ENCODE measurements at places on chromosomes 2 and 18.

DNA sequence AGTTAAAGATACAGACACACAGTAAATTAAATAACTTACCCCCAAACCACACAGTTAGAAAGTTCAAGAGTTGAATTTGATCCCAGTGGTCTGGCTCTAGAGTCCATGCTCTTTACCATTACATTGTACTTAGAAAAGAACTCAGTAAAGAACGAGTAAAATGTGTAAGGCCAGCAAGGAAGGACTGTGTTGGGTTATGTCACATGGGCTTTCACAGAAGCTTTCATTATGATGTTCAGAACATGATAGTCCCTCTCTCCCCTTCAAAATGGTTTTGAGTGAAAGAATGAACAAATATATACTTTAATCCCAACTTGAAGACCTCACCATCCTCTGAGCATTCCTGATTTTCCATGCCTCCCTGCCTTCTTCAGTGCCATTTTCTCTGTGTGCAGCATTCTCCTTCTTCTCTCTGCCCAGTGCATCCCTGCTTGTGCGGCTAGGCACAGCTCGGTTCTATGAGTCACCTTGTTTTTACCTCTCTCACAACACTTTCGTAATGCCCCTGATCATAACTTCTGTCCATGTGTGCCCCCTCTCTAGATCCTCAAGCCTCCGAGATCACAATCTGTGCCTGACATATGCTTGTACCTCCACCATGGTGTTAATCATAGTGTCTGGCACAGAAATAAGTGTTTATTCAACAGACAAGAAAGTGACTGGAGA lies 22.0 kb downstream of the RASGRP3 start:
- DNase-seq, result no peak

GRCh38 chr2:120935339-120936313 lies 200.0 kb downstream of the GLI2 start:
- DNase-seq, result no peak

- DNase-seq, result no peak
Observed at GRCh38 chr2:168716839-168717238, 85.6 kb upstream of the NOSTRIN start.

DNA sequence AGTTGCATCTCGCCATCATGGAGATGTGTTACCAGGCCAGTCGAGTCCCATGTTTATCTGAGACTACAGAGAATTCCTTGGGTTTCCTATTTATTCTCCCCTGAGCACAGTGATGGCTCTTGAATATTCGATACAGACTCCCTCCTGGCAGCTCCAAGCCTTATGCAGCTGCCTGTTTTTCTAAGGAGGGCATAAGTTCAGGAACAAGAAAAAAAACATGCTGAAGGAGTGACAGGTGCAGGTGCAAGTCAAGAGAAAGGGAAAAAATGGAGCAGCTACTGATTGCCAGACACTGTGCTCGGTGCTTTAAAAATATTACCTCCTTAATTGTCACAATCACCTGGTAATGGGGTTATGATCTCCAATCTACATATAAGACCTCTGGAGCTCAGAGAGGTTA lies 177.2 kb upstream of the DPP10 start:
- no peak for DNase-seq

DNA sequence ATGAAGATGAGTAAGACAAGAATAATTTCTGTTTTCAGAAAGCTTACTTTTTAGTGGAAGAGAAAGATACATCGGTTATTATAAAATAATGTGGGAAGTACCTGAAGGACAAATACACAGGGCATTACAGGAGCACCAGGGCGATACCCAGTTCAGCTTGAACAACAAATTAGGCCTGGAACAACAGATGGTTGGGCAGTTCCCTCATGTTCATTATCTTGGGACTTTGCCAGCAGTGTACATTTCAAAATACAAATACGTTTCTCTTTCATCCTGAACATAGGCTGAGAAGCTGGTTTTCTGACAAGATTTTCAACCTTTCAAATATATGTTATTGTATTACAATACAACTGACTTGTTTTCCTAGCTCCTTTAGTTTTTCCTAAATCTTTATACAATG lies 79.6 kb downstream of the TGIF1 start:
- DNase-seq, result no peak

DNA sequence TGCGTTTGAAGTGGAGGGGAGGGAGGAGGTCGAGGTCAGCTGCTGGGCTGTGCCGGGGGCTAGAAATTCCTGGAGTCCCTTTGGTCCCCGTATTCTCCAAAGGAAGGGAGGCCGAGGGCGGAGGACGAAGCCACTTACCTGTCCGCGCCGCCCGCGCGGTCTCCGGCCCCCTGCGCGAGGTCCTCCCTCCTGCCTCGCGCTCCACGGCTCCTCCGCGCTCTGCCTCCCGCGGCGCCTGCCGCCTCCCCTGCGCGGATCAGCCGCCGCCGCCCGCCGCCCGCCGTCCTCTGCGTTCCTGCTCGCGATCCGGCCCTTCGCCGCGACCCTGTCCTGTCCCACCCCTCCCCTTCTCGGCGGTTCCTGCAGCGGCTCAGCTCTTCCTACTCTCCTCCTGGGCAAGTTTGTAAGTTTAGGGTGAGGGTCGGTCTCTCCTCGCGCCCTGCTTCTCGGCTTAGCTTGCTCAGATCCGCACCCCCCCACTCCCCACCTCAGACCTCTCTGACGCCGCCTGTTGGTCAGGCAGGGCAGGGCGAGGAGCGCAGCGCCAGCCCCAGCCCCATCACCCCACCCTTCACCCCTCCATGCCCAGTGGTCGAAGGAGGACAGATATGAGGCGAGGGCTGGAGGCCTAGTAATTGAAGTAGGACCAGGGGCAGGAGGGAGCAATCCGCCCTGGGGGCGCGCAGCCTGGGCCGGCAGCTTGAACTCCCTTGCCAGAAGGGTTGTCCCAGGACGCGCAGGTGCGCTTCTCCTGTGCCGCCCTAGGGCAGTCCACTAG lies 9.7 kb upstream of the SKOR2 start:
- DNase-seq, result no peak

DNA sequence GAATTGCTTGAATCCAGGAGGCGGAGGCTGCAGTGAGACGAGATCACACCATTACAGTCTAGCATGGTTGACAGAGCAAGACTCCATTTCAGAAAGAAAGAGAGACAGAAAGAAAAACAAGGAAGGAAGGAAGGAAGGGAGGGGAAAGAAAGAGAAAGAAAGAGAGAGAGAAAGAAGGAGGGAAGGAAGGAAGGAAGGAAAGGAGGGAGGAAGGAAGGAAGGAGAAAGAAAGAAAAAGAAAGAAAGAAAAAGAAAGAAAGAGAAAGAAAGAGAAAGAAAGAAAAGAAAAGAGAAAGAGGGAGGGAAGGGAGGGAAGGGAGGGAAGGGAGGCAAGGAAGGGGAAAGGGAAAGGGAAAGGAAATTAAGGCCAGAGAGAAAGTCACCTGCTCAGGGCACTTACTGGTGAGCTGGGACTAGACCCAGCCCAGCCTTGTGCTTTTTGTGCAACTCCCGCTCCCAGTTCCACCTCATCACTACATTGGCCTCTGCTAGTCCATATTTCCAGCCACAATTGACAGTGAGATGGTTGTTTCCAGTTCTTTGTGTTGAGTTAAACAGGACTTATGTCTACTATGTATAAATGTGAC lies 35.7 kb downstream of the MOGAT1 start:
- DNase-seq, result no peak

- DNase-seq, result no peak
Observed at GRCh38 chr2:232321817-232322559, 56.6 kb upstream of the ALPP start.

DNA sequence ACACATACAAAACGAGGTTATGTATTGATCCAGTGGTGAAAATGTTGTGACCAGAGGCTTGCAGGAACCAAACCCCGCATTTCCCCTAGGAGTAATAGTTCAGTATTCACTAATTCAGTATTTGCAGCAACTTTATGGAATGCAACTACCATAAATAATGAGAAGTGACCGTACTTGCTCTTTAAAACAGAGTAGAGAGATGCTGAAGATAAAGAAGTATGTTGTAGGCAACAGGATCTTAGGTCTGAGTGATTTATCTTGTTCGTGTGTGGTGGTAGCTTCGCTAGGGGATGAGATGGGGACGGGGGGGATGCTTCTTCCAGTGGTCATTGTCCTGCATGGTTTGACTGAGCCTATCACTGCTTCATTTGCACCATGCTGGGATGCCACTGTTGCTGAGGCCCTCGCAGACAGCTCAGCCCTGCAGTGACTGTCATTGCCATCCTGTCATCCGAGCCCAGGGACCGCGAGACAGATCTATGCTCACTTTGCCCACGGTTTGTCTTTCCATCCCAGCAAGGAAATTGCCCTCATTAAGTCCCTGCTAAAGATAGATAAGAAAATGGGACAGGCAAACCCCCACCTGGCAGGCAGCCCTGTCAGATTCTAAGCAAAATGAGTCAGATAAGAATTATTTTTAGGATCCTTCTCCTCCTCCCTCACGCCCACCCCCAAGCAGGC lies 181.3 kb downstream of the CTIF start:
- DNase-seq, result no peak

DNA sequence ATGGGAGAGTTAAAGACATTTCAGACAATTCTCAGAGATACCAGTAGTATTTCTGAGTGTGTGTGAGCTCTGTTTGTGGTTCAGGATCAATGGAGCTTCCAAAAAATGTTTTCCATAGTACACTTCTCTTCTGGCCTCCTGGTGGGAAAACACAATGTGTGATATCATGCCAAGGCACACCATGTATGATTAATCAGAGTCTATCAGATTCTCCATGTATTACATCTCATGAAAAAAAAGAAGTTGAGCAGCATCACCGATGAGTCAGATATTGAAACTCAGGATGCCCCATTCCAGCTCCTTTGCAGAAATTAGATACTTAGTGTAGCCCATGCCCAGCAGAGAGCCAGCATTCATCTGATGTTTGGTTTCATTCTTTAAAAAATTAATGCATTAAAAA lies 620.3 kb upstream of the POU3F3 start:
- DNase-seq, result no peak

DNA sequence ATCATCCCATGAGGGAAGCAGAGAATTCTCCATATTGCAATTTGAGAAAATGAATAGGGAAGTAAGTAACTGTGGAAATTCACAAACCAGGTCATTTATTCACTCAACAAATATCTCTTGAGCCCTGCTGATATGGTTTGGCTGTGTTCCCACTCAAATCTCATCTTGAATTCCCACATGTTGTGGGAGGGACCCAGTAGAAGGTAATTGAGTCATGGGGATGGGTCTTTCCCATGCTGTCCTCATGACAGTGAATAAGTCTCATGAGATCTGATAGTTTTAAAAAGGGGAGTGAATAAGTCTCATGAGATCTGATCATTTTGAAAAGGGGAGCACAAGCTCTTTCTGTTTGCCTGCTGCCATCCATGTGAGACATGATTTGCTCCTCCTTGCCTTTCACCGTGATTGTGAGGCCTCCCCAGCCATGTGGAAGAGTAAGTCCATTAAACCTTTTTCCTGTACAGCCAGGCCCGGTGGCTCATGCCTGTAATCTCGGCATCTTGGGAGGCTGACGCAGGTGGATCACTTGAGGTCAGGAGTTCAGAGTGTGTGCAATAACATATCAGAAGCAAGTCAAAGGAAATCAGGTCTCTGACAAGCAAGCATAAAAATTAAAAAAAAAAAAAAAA lies 193.2 kb downstream of the NDUFA10 start:
- DNase-seq, result no peak

- DNase-seq, result no peak
Observed at GRCh38 chr2:182581196-182581935, 134.7 kb upstream of the DNAJC10 start.

- DNase-seq, result no peak
Observed at GRCh38 chr2:238165288-238165921, 6.6 kb downstream of the ERFE start.

DNA sequence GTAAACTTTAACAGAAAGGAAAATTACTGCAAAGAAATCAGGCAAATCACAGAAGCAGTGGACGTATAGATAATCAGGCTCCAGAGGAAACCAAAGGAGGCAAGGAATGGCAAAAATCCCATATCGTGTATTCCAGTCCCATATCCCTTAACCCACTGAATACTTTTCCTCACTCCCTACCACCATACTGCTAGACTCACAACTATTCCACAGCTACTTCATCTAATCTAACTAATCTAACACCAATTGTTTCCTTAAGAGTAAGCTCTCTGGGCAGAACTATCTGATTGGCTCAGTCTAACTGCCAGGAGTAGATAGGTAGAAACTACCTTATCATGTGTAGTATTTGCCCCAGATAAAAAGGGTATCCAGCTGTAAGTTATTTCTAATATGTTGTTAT lies 16.3 kb downstream of the WDPCP start:
- no peak for DNase-seq

DNA sequence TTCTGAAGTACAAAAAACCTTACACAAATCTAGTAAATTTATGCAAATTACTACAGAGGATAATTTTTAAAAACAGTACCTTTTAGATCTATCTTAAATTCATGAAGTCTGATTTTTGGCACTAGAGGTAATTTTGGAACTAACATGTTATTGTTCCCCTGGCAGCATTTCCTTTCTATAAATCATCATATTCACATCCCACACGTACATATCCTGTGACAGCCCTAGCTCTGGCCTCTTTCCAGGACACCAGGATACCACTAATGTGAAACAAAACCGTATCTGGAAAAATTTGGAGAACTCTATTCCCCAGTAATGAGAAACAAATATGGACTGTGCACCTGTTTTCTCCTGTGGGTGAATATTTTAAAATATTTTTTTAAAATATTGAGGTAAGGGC lies 14.0 kb upstream of the BIRC6 start:
- no peak for DNase-seq

- DNase-seq, result no peak
Observed at GRCh38 chr2:68027959-68028358, 34.8 kb downstream of the C1D start.

GRCh38 chr2:75582840-75583239 lies 22.1 kb upstream of the EVA1A start:
- no peak for DNase-seq

GRCh38 chr2:31736695-31737454 lies 156.1 kb upstream of the SRD5A2 start:
- no peak for DNase-seq

GRCh38 chr18:29439398-29439797 lies 1262.5 kb upstream of the CDH2 start:
- DNase-seq, result no peak

DNA sequence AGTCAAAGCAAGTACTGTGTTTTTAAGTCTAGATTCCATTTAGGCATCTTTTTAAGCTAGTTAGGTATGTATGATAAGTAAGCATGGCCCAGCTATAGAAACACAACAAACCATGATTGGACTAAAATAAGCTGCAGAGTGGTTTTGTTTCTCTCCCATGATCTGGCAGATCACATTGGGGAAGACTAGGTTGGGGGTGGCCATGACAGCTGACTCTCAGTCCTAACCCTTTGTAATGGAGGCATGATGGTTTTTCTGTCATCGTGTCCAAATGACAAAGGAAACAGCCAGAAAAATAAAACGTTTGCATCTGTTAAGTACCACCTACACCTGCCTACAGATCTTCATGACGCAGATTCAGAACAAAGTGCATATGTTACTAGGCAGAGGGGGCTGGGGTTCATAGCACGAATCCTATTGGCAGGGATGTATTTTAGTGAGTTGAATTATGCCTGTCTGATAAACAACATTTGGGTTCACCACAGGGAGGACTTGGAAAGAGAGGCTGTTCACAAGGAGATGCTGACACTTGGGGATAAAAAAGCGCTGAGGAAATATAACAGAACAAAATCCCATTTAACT lies 33.8 kb upstream of the GALNT5 start:
- no peak for DNase-seq
